Upper lobe of right lung (tissue), 1 donor: ENCODE measurements at places on chromosomes 16 and 17. TPM values are rescaled to one million over a fixed set of nuclear protein-coding genes. Genes with fewer than 3 reads are reported as not detected.
A peak's percentile ranks its signal among the peaks of the same experiment; 100 is the strongest.

Gene TBC1D3H
- not detected for total RNA-seq

Gene CFAP97D1
- not detected for total RNA-seq

Gene CA7
- not detected for total RNA-seq

Gene TNFRSF13B
- not detected for total RNA-seq

Gene TMEM132E
- 0.23 TPM for total RNA-seq

Gene VPS25
- total RNA-seq: 42.3 TPM

Gene RPH3AL
- total RNA-seq: 33.3 TPM

- H3K27ac ChIP-seq: peak overlapping the region; percentile 32
- DNase-seq: no peak
- H3K27me3 ChIP-seq: peaks cover 14% of the 10 kb centered on the region
Measured at GRCh38 chr16:66129196-66129595, 237.3 kb upstream of the CDH5 start.

DNA sequence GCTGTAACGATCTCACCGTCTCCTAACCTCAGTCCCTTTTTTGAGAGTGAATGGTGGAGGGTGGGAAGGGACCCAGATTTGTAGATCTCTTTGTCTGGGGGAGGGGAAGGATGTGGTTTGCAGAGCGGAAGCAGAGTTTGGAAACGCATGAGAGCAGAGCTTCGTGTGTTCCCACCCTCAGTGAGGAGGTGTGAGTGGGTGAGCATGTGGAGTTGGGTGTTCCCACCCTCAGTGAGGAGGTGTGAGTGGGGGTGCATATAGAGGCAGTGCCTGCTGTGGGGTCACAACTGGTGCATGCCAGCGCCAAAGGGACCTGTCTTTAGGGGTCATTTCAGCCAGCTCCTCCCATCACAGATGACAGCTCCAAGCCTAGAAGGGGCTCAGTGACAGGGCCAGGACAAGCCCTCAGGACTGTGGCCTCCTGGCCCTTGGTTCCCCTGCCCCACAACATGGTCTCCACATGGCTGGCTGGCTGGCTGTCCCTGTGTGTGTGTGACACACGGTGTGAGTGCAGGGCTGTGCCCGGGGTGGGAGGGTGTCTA, 1.8 kb upstream of the CISD3 start:
- peaks cover 19% of the 10 kb centered on the region for H3K36me3 ChIP-seq
- no peaks in the 10 kb centered on the region for H3K27me3 ChIP-seq
- H3K4me1 ChIP-seq: peaks cover 42% of the 10 kb centered on the region
- peak overlapping the region; percentile 85 for H3K27ac ChIP-seq
- H3K4me3 ChIP-seq: no peak overlapping the region

DNA sequence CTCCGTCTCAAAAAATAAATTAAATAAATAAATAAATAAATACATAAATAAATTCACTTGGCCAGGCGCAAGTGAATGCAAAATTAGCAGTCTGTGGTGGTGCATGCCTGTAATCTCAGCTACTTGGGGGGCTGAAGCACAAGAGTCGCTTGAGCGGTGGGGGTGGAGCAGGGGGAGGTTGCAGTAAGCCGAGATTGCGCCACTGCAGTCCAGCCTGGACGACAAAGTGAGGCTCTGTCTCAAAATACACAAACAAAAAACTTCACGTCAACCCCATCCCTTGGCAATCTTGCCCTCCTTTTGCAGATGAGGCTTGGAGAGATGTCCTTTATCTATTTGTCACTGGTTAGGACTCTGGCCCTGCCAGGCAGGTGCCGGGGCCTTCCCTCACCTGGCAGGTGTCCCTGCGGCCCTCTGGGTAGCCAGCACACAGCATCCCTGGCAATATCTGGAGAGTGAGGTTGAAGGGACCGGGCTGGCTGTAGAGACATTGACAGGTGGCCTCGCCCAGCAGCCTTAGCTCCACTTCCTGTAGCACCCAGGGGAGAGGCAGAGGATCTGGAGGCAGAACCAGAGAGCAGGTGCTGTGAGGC, 4.4 kb downstream of the PRSS36 start:
- peaks cover 12% of the 10 kb centered on the region for H3K4me1 ChIP-seq
- DNase-seq: no peak
- no peak overlapping the region for H3K4me3 ChIP-seq
- no peaks in the 10 kb centered on the region for H3K36me3 ChIP-seq

- H3K4me3 ChIP-seq: no peak overlapping the region
- no peak for DNase-seq
- no peaks in the 10 kb centered on the region for H3K36me3 ChIP-seq
- H3K27ac ChIP-seq: no peak overlapping the region
- peaks cover 11% of the 10 kb centered on the region for H3K4me1 ChIP-seq
Measured at GRCh38 chr17:4318186-4318585, 48.3 kb downstream of the UBE2G1 start.

GRCh38 chr17:3808701-3809100, 7.7 kb upstream of the ITGAE start:
- no peak overlapping the region for H3K27ac ChIP-seq
- H3K36me3 ChIP-seq: peaks cover 75% of the 10 kb centered on the region
- H3K4me1 ChIP-seq: peaks cover under 1% of the 10 kb centered on the region
- no peaks in the 10 kb centered on the region for H3K27me3 ChIP-seq
- no peak overlapping the region for H3K4me3 ChIP-seq

GRCh38 chr16:63876103-63876502, 1245.8 kb downstream of the CDH11 start:
- DNase-seq: no peak
- H3K36me3 ChIP-seq: no peaks in the 10 kb centered on the region
- H3K4me1 ChIP-seq: no peaks in the 10 kb centered on the region
- no peak overlapping the region for H3K4me3 ChIP-seq
- H3K27me3 ChIP-seq: no peaks in the 10 kb centered on the region

GRCh38 chr17:17506893-17507464, 10.8 kb upstream of the RASD1 start:
- peak; percentile 67 for DNase-seq
- H3K36me3 ChIP-seq: no peaks in the 10 kb centered on the region
- H3K4me3 ChIP-seq: no peak overlapping the region
- H3K27me3 ChIP-seq: no peaks in the 10 kb centered on the region
- H3K27ac ChIP-seq: peak overlapping the region; percentile 55

GRCh38 chr16:89187032-89187769, 13.1 kb downstream of the SLC22A31 start:
- DNase-seq: no peak
- H3K4me3 ChIP-seq: no peak overlapping the region
- H3K27me3 ChIP-seq: peaks cover 8% of the 10 kb centered on the region
- no peaks in the 10 kb centered on the region for H3K4me1 ChIP-seq
- no peaks in the 10 kb centered on the region for H3K36me3 ChIP-seq
- no peak overlapping the region for H3K27ac ChIP-seq

GRCh38 chr16:22693638-22694340, 120.2 kb upstream of the HS3ST2 start:
- peak overlapping the region; percentile 68 for H3K27ac ChIP-seq
- H3K4me3 ChIP-seq: no peak overlapping the region
- H3K27me3 ChIP-seq: no peaks in the 10 kb centered on the region
- H3K36me3 ChIP-seq: no peaks in the 10 kb centered on the region
- DNase-seq: no peak
- H3K4me1 ChIP-seq: peaks cover 11% of the 10 kb centered on the region

- no peaks in the 10 kb centered on the region for H3K36me3 ChIP-seq
- H3K27me3 ChIP-seq: no peaks in the 10 kb centered on the region
- no peak for DNase-seq
- H3K4me3 ChIP-seq: no peak overlapping the region
- H3K27ac ChIP-seq: no peak overlapping the region
Measured at GRCh38 chr17:9158544-9159452, 137.5 kb downstream of the NTN1 start.

DNA sequence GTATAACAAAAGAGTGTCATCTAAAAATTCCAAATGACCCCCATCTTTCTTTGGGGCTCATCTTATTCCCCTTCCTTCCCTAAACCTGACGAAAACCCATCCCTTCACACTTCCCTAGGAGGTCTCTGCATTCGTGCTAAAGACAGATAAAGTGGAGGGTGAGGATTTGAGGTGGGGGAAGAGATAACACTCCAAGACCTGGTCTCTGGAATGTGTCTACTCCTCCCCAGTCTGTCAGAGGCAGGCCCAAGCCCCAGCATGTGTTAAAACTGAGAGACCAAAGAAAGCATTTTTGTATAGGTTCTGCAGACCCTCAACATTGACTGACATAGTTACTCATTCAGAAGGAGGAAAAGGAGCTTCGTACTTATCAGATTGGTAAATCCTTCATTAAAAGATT, 11.0 kb upstream of the LHX1 start:
- no peak overlapping the region for H3K4me3 ChIP-seq
- H3K27ac ChIP-seq: no peak overlapping the region
- no peaks in the 10 kb centered on the region for H3K36me3 ChIP-seq

GRCh38 chr16:22188595-22189442, 17.3 kb upstream of the EEF2K start:
- DNase-seq: peak; percentile 70
- no peaks in the 10 kb centered on the region for H3K27me3 ChIP-seq
- H3K36me3 ChIP-seq: no peaks in the 10 kb centered on the region
- peaks cover 28% of the 10 kb centered on the region for H3K4me1 ChIP-seq
- peak overlapping the region; percentile 92 for H3K27ac ChIP-seq

- no peaks in the 10 kb centered on the region for H3K27me3 ChIP-seq
- H3K27ac ChIP-seq: peak overlapping the region; percentile 17
- H3K36me3 ChIP-seq: peaks cover 75% of the 10 kb centered on the region
- H3K4me1 ChIP-seq: peaks cover 9% of the 10 kb centered on the region
- no peak for DNase-seq
Measured at GRCh38 chr17:40090237-40091119, 9.9 kb downstream of the NR1D1 start.
